ENCODE measurements at places on chromosomes 7 and 10.

DNA sequence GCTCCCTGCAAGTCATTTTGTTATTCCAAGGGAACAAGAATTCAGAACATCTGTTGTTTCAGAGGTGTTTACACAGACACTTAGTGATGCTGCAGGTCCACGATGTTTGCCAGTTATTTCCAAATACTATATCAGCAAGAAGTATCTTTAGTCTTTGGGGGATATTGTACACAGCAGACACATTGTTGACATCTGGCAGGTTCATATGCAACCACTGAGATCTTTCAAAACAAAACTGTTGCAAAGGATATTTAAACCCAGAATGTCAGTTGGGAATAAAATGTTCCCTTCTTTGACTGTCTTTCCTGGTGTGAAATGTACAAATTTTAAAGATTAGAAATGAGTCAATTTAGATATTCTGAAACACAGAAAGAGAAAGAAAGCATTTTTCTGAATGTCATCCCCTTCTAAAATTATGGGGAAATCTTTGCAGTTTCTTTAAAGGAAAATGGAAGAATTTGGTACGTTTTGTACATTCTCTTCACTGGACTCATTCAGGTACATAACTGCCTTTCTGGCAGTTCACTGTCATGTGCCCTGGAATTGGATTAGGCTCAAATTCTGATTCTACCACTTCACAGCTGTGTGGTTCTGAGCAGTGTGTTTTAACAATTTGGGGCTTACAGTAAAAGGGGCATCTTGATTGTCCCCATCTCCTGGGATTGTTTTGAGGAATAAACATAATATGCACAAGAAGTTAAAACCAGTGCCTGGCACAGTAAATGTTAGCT is 40.3 kb upstream of the CELF2 start:
- no peak for DNase-seq

DNA sequence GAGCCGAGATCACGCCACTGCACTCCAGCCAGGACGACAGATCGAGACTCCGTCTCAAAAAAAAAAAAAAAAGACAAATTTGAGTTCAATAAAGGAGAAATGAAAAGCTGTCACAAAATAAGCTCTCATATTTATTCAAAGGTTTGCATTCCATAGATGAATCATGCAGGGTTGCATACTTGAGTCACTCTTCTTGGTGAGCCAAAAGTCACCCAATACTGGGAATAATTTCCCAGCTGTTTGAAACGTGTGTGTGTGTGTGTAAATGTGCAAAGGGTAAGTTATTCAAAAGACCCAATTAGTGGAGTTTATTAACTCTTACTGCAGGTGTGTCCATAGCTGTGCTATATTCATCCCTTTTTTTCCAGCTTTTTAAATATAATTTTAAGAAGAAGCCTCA is 297.7 kb downstream of the CCDC3 start:
- DNase-seq, result peak; percentile 61

GRCh38 chr10:22365233-22365632 is 19.9 kb downstream of the SPAG6 start:
- no peak for DNase-seq

GRCh38 chr10:12027539-12027938 is 15.1 kb downstream of the UPF2 start:
- no peak for DNase-seq

Data from fibroblast of villous mesenchyme (primary cell).